ENCODE measurements at places on chromosomes 12 and 14.

- no peak for DNase-seq
These were observed 545.4 kb downstream of the FOXG1 start for GRCh38 chr14:29311983-29312382.

DNA sequence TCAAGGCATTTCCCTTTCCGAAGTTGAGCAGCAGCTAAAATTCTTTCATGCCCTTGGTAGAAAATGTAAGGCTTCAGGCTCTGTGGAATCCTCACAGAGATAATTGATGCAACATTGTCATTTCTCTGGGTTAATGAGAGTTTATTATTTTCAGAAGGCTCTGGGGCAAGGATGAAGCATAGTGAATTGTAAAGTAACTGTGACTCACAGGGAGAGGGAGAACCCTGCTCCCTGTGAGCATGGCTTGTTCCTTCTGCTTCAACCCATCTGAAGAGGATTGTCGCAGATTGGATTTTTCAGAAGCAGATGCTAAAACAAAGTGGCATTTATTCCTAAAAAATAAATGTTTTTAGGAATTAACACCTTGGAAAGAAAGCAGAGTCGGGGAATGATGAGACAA lies 41.2 kb downstream of the APOBEC1 start:
- no peak for DNase-seq

- no peak for DNase-seq
These were observed 35.8 kb upstream of the ZFP36L1 start for GRCh38 chr14:68828698-68829097.

- no peak for DNase-seq
These were observed 38.6 kb upstream of the YY1 start for GRCh38 chr14:100200311-100200710.

- no peak for DNase-seq
These were observed 18.1 kb upstream of the SGPP1 start for GRCh38 chr14:63745858-63746425.

GRCh38 chr14:51981218-51981854 lies 8.0 kb upstream of the RTRAF start:
- DNase-seq, result no peak

DNA sequence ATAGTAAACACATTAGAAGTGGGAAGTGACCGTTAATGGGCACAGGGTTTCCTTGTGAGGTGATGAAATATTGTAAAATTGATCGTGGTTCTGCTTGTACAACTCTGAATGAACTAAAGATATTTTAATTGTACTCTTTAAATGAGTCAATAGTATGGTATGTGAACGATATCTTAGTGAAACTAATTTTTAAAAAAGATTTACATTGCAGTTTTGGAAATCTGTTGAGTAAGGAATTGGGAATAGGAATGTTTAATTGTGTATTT lies 1.7 kb downstream of the ZNF410 start:
- DNase-seq, result no peak

DNA sequence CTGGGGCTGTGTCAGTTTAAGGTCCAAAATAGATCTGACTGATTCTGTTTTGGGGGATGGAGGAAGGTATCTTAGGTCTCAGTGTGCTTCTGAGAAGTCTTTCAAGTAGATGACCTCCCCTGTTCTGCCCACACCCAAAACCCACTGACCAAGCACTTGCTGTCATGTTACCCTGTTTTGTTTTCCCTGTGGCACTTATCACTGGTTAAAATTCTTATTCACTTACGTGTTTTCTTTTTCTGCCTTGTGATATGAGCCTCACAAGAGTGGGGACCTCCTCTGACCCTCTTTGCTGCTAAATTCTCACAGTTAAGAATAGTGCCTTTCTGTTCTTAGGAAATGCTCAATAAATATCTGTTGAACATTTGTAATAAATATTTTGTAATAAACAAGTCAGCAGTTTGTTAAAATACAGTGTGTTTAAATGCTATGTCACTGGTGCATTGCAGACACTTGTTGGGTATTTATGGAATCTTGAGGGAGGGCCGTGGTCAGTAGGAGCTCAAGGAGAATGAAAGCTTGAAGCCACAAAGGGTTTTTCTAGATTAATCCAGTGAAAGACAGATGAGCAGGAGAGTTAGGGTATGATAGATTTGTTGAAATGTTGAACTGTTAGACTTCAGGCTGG lies 20.9 kb downstream of the PLEKHA5 start:
- no peak for DNase-seq

DNA sequence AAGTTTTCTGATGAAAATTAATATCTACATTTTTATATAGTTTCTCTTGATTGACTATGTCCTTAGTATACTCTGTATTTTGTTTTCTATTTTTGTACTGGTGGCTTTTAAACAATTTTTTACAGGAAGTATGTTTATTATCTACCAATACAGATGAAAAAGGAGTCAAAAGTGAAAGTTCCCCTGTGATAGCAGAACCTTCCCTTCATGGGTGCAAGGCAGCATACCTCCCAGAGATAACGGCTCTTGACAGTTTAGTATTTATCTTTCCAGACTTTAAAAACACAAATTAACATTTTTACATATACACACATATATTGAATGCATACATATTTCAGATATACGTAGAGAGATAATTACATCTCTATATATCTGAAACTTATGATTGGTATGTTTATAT lies 17.1 kb upstream of the FAM234B start:
- no peak for DNase-seq

DNA sequence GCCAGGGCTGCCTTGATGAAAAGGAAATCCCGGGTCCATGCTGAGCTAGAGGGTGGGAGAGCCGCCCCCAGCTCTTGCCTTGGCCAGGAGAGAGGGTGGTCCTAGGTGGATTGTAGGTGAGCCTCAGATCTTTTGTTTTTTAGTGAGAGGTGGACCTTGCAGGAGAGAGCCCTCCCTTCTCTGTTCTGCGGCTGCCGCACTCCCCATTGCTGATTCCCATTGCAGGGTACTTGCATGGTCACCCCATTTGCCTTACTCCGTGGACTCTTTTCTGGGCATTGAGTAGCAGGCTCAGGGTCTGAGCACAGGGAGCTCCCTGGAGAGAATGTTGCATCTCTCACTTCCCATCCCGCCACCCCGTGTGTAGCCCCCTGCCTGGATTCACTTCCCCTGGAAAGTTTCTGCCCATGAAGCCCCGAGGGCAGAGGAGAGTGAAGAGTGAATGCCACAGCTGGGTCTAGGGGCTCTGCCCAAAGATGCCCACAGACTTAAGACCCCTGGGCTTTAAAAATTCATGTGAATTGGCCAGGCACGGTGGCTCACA lies 10.2 kb downstream of the VASH1 start:
- DNase-seq, result no peak

GRCh38 chr14:56661478-56661877 lies 81.9 kb downstream of the TMEM260 start:
- DNase-seq, result no peak

- no peak for DNase-seq
These were observed 51.6 kb downstream of the PRKCH start for GRCh38 chr14:61372842-61373555.

GRCh38 chr12:1911598-1912575 lies 6.6 kb downstream of the CACNA2D4 start:
- no peak for DNase-seq

DNA sequence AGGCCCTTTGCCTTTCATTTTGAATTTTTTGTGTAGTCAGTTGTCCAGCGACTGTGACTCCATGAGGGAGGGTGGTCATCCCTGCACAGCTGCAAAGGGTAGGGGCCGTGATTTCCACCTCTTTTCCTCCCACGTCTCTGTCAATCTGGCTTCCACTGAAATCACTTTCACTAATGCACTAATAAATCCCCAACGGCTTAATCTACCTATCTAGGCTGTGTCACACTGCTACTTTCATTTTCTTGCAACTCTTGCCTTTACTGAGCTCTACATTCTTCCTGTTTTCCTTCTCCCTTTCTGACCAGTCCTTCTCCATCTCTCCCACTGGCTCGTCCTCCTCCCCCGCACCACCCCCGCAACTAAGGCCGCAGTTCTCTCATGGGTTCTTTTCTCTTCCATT lies 212.3 kb upstream of the FOXN3 start:
- DNase-seq, result no peak

GRCh38 chr12:93825931-93826555 lies 148.9 kb downstream of the CRADD start:
- no peak for DNase-seq

DNA sequence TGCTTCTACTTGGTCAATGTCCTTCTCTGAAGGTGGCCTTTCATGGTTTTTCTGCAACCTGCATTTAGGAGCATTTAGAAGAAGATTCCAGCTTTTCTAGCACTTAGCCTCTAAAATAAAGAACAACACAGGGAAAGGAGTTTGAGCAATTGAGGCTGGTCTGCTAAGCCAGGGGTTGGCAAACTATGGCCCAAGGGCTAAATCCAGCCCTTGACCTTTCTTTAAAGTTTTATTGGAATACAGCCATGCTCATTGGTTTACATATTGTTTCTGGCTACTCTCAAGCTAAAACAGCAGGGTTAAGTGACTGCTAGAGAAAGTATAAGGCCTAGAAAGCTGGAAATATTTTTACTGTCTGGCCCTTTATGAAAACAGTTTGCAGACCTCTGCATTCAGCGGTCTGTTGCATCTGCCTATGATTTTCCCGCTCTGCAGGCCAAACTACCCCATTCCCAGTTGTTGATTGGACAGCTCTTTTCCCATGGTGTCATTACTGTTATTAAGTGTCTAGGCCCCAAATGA lies 39.3 kb downstream of the SPRING1 start:
- no peak for DNase-seq

GRCh38 chr12:6821591-6822425 lies at the start of gene GPR162:
GPR162 (plus strand) TSS chr12:6821821; CDS start chr12:6823899, 2,078 bp downstream.
- no peak for DNase-seq

DNA sequence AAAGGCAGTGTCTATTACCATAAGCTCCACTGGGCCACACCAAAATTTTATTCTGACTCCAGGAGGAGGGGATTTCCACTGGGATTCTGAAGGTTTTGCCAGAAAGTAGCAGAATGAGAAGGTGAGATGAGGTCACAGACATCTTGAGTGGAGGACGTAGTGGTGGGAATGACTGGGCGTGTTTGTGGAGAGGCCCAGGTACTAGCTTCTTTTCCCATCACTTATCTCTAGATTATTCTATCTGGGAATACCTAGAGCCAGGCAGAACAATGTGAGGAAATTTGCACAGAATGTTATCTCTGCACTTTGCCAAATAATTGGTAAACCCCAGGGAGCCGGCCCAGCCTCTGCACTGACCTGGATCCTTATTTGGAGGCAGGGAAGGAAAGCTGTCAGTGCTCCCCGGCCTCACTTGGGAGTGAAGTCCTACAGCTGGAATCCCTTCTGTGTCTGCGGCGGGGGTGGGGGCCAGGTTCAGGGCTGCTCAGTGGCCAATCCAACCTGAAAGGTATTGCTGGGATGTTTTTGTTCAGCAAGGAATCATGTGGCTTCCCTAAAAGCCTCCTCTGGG lies 129.4 kb downstream of the C12orf75 start:
- DNase-seq, result no peak

DNA sequence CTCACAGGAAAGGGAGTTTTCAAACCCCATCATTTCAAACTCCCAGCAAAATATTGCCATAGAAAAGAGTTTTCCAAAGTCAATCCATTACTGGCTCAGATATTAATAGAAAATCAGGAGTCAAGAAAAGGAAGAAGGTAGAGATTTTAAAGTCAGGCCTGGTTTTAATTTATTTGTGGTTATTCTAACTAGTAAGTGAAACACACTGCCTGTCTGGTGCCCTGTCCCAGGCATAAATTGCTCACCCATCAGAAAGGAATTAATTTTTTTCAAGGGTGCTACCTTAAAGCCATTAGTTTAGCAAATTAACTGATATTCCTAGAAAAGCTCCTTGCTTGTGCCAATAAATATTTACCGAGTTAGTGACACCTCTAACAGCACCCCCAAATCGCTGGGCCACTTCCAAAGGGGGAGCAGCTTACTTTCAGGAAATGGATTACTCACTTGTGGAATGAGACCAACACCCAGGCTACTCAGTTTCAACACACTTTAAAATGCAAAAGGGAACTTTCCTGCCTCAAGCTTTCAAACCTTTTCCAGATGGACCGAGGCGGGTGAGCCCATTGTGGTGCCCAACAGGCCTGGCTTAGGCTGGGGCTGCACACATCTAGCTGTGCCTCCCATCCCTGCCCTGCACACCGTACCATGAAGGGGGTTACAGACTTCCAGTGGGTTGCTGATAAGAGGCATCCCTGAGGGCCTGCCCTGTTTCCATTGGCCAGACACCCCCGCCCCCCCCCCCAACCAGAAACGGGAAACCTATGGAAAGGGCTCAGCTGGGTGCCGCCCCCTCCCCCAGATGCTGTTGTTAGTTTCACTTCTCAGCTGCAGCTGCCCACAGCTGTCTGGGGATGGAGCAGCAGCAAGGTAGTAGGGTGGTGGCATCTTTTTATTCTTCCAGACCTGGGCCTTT lies 117.2 kb downstream of the SAMD4A start:
- peak; percentile 44 for DNase-seq

DNA sequence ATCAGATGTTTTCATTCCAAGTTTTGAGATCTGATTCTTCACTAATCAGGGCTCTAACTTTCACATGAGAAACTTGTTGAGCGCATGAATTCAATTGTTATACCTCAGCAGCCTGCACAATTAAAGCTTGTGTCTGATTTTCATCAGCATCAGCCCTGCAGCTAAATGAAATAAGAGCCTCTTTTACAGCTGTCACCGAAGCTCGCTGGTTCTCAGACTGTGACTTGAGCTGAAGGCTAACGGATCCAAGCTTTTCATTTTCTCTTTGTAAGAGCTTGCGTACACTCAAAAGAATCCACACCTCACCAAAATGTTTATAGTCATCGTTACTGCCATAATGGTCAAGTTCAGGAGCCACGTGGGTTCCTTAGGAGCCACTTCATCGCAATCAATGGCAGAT lies 65.5 kb upstream of the BEGAIN start:
- no peak for DNase-seq

DNA sequence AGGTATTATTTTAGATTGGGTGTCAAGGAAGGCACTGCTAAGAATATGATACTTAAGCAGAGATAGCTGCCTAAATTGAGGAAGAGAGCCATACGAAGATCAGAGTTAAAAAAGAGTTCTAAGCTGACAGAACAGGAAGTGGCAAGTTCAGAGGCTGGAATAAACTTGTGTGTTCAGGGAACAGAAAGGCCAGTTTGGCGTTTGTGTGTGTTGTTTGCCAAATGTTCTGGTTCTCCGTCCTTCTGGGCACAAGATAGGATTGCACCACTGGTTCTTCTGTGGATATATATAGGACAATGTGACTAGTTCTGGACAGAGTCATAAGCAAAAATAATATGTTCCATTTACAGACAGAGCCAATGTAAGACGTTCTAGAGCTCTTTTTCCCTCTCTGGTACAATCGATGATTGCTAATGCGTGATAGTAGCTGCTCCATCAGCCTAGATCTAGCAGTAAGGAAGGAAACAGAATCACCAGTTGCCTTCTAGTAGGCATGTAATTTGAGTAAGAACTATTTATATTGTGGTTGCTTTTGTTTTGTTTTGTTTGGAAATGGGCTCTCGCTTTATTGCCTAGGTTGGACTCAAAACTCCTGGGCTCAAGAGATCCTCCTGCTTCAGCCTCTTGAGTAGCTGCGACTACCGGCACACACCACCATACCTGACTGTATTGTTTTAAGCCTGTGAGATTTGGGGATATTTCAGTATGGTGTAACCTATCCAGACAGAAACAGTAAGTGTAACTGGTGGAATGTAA lies 7.4 kb downstream of the BBS10 start:
- DNase-seq, result peak; percentile 46

- peak; percentile 87 for DNase-seq
These were observed 88.2 kb downstream of the TMX1 start for GRCh38 chr14:51328064-51328771.

- DNase-seq, result no peak
These were observed 30.8 kb downstream of the RPS6KA5 start for GRCh38 chr14:91029456-91030217.
